ENCODE measurements at places on chromosomes 13 and 19.

DNA sequence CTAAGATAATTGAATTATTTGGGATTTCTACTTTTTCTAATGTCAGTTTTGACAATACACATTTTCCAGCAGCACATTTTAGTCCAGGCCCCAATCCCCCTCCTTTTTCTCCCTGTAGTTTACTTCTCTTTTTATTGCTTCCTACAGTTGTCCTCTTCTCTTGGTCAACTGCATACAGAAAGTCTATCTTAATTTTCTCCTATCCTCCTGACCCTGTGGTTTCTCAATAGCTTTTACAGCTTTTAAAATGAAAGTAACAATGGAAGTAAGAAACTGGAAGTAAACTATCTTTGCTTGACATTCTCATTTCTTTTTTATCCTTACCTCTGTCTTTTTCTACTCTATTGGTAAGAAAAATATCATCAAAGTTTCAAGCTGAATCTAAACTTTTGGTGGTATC is 106.5 kb upstream of the OXGR1 start:
- no peak for DNase-seq

DNA sequence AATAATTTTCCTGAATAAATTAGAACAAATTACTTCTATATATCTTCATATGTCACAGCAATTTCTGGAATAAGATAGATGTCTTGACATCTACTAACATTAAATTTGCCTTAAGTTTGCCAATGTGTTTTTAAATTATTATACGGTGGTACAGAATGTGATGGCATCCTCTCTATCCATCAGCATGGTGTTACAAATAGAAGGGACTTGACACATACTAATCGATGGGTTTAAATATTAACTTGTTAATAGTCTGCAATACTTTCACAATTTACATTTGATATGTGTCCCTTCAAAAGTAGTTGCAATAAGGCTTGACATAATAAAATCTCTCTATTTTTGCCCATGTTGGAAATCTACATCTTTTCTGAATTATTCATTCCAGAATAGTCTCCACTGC is 65.1 kb upstream of the PRR20A start:
- no peak for DNase-seq

GRCh38 chr13:66853564-66853963 is 376.6 kb downstream of the PCDH9 start:
- no peak for DNase-seq

DNA sequence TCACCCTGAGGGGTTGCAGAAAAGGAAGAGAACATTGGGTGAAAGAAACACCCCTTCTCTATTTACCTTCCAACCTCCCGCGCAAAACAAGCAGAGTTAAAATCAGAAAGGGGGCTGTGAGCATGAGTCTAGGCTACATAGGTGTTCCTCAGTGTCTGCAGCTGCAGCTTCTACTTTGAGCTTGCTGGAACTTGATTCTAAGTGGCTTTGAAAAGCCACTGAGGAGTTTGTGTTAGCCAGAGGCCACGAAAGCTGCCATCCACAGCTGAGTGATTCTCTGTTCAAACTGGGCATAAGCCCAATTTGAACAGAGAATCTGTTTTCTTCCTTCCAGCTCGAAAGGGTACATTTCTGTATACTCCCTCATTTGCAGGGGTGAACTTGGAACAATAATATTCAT is 343.9 kb downstream of the PCDH9 start:
- DNase-seq = no peak

- no peak for DNase-seq
Measured at GRCh38 chr19:48396824-48397176, 3.3 kb downstream of the GRIN2D start.

- DNase-seq = no peak
Measured at GRCh38 chr19:48928164-48929025, 5.1 kb upstream of the DHDH start.

- no peak for DNase-seq
Measured at GRCh38 chr13:100175803-100176182, 86.9 kb downstream of the PCCA start.

GRCh38 chr19:17081672-17082630 is 6.4 kb downstream of the MYO9B start:
- no peak for DNase-seq

DNA sequence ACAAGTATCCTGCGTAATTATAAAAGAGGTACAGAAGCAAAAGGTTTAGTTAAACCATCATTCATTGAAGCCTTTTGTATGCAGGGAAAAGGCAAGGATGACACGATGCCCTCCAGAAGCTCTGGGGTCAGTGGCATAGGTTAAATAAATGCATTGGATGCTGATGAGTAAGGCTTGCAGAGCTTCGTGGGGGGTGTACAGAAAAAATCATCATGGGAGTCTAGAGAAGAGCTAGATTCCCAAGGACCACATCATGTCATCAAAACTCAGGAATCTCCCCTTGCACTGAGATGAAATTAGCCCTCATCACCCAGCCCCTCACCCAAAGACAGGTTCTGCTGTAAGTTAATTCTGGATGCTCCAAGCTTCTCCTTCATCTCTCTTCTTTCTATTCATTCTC is 8.3 kb downstream of the FPR1 start:
- no peak for DNase-seq

GRCh38 chr19:55158848-55159749 is 1.6 kb upstream of the TNNI3 start:
- DNase-seq = peak; percentile 44

DNA sequence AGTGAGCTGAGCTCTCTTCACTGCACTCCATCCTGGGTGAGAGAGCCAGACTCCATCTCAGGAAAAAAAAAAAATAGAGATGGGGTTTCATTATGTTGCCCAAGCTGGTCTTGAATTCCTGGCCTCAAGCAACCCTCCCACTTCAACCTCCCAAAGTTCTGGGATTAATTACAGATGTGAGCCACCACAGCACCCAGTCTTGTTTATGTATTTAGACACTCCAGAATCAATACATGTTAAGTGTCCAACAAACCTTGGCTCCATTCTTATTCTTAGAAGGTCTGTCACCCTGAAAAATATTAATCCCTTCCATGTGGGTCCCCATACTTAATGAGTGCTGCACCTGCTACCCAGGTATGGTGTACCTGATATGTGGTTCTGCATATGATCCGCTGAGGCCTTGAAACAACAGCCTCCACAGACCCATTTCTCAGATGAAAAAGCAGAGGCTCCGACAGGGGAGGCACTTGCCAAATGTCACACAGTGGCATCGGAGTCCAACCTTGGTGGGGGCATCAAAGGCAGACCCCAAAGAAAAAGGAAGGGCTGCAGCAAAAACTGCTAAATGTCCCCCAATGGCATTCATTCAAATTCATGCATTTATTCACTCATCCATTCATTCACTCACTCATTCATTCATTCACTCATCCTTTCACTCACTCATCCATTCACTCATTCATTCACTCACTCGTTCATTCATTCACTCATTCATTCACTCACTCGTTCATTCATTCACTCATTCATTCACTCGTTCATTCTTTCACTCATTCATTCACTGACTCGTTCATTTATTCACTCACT is 16.7 kb downstream of the TICAM1 start:
- DNase-seq = no peak

DNA sequence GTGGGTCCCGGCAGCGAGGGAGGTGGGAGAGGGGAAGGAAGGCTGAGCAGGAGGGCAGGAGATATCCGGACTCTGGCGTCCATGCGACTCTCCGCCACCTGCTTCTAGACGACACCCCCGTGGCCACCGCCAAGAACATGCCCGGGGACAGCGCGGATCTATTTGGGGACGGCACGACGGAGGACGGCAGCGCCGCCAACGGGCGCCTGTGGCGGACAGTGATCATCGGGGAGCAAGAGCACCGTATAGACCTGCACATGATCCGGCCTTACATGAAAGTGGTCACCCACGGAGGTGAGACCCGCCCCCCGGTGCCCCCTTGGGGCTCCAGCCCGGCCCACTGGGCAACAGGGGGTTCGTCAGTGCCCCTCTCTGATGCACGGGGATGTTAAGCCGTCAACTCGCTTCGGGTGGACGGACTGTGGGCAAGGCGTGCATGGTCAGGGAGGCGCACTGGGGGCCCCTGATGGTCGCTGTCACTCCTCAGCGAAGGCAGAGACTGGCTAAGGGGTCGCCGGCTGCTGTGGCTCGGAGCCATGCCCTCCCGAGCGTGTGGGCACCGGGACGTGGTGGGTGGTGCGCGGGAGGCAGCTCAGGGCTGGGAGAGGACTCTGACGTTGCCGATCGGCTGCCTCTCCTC is 25.1 kb upstream of the NMRK2 start:
- DNase-seq = no peak

GRCh38 chr13:39823063-39823713 is 167.7 kb downstream of the COG6 start:
- DNase-seq = no peak

- DNase-seq = peak; percentile 92
Measured at GRCh38 chr19:45677351-45678230, 9.6 kb downstream of the GIPR start.

DNA sequence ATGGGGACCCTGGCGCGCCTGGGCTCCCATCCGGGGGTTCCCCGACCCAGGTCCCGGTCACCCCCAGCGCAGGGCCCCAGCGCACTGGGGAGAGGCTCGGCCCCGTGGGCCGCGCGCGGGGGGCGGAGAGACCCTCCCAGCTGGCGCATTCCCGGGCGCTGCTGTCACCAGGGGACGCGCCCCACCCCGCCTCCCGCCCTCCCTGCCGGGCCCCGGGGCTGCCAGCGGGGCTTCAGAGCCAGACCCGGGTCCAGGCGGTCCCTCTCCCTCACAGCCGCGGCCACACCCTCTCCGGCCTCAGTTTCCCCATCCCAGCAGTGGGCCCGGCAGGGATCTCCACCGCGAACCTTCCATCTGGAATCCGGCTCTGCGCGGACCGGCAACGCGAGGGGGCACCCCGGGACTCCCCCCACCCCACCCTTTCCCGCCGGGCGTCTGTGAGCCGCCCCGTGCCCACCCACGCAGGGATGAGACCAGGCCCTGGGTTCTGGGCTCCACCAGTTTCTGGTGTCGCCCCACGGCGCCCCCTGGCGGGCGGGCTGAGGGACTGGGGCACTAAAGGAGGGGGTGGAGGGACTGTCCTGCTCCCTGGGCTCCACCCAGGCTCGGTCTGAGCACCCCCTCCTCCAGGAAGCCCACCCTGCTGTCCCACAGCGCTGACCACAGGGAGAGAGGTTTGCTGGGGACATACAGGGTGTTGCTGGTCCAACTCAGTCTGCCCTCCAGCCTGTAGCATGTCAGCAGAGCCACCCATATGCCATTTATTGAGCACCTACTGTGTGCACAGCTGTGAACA is 878 bp upstream of the ADAMTSL5 start:
- peak; percentile 83 for DNase-seq

- no peak for DNase-seq
Measured at GRCh38 chr13:44434766-44435141, 61.1 kb downstream of the SERP2 start.

DNA sequence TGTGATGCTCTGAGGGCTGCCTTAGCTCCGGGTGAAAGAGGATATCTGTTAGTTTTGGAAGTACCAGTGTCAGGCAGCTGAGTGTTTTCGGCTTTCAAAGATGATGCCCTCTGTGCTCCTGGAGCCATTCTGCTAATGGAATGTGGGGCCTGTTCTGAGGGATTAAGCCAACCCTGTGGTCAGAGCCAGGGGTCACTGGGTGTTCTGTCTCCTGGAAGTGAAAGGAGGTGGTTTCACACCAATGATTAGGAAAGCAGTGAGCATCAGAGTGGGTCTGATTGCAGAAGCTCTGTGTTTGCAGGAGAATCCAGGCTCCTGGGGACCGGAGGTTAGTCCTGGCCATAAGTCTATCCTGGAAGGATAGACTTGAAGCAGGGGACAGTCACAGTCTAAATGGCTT is 94.6 kb downstream of the UQCRFS1 start:
- DNase-seq = no peak

- peak; percentile 77 for DNase-seq
Measured at GRCh38 chr19:40756502-40757110, 5.6 kb downstream of the SNRPA start.

- DNase-seq = no peak
Measured at GRCh38 chr13:39577203-39577602, 25.8 kb downstream of the LHFPL6 start.

DNA sequence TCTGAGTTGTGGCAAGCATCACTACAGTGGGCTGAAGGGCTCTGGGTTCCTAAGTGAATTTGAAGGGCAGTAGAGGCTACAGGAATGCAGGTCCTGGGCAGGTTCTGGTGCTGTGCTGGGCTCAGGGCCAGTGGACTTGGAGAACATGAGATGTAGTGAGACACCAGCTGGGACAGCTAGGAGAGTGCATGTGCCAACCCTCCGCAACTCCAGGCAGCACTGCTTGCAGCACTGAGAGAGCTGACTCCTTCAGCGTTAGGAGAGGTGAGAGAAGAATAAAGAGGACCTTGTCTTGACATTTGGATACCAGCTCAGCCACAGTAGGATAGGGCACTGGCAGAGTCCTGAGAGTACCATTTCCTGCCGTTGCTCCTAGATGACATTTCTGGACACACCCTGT is 739.9 kb upstream of the PRR20A start:
- no peak for DNase-seq

GRCh38 chr19:9906475-9907087 is 29.7 kb downstream of the OLFM2 start:
- no peak for DNase-seq

GRCh38 chr13:100149389-100149788 is 60.5 kb downstream of the PCCA start:
- DNase-seq = no peak
